Central memory CD8-positive, alpha-beta T cell (primary cell): ENCODE measurements at places on chromosomes 5 and 9.

GRCh38 chr9:116208417-116209232 is 55.0 kb downstream of the PAPPA start:
- no peak for DNase-seq
- no peaks in the 10 kb centered on the region for H3K36me3 ChIP-seq
- H3K4me3 ChIP-seq: no peak overlapping the region
- H3K4me1 ChIP-seq: no peaks in the 10 kb centered on the region
- no peak overlapping the region for H3K27ac ChIP-seq
- no peaks in the 10 kb centered on the region for H3K27me3 ChIP-seq

GRCh38 chr9:118533850-118534249 is 829.6 kb downstream of the TLR4 start:
- H3K4me3 ChIP-seq: no peak overlapping the region
- no peak overlapping the region for H3K27ac ChIP-seq
- no peaks in the 10 kb centered on the region for H3K27me3 ChIP-seq
- H3K36me3 ChIP-seq: no peaks in the 10 kb centered on the region
- no peak for DNase-seq
- H3K4me1 ChIP-seq: no peaks in the 10 kb centered on the region

DNA sequence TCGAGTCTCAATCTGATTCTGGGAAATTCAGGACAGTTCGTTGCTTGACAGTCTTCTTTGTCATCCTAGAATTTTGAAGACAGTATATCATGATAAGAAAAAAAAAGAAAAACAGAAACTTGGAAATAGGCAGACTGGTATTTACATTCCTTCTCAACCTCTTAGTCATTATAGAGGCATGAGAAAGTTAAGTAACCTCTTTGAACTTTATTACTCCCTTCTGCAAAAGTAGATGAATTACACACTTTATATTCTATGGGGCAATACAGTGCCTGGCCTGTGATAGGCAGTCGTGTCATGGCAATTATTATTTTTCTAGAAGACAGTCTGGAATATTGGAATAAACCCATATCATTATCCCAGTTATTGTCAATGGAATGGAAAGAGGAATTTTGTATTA is 828.9 kb downstream of the TLR4 start:
- DNase-seq: no peak
- H3K36me3 ChIP-seq: no peaks in the 10 kb centered on the region
- no peaks in the 10 kb centered on the region for H3K4me1 ChIP-seq
- H3K27ac ChIP-seq: no peak overlapping the region

DNA sequence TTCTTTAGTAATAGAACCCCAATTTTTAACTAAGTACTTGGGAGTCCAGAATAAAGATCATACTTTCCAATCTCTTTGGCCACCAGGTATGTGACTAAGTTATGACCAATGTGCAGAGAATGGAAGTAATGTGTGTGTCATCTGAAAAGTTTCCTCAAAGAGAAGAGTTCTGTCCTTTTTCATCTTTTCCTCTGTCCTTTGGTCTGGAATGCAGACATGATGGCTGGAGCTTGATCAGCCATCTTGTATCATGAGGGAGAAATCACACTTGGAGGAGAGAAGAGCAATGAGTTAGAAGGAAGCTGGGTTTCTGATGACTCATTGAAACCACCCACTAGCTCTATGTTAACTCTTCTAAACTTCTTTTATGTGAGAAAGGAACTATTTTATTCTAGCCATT is 5.5 kb upstream of the CPEB4 start:
- no peak overlapping the region for H3K27ac ChIP-seq
- peaks cover 37% of the 10 kb centered on the region for H3K4me1 ChIP-seq
- H3K36me3 ChIP-seq: peaks cover 1% of the 10 kb centered on the region
- H3K27me3 ChIP-seq: no peaks in the 10 kb centered on the region
- DNase-seq: no peak

DNA sequence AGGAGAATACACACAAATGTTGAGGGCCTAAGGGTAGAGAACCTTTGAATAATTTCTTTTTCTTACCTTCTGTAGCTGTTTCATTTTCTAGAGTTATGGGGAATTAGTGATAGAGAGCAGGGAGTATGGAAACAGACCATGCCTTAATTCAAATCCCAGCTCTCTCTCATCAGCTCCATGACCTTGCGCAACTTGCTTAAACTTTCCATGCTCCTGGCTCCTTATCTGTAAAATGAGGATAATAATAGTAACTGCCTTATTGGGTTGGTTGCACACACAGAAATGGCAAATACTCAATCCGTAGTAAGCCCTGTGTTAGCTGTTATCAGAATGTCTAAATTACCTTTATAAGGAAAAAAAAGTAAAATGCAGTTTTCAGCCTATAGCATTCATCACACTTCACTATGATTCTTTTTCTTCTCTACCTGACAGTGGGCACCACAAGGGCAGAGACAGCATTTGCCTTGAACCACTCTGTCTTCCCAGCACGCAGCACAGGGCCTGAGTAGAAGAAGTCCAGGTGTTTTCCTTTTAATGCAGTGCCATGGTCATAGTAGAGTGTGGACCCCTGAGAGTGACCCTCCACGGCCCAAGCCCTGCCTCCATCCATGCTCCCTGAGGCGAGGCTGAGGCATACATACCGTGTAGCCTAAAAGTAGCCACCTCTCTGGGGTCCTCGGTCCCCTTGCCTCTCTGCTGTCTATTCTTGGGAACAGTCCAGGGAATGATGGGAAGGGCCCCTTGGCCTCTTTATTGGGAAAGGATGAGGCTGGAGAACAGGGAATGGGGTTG is 17.4 kb downstream of the C5orf15 start:
- H3K36me3 ChIP-seq: peaks cover 7% of the 10 kb centered on the region
- H3K27ac ChIP-seq: no peak overlapping the region
- no peak overlapping the region for H3K4me3 ChIP-seq
- H3K4me1 ChIP-seq: no peaks in the 10 kb centered on the region
- no peak for DNase-seq

- H3K27ac ChIP-seq: peak overlapping the region; percentile 42
- H3K27me3 ChIP-seq: no peaks in the 10 kb centered on the region
- peaks cover 13% of the 10 kb centered on the region for H3K4me1 ChIP-seq
Observed at GRCh38 chr5:10625700-10626472, 62.0 kb downstream of the ANKRD33B start.

GRCh38 chr5:35674049-35674448 is 56.4 kb downstream of the SPEF2 start:
- no peaks in the 10 kb centered on the region for H3K27me3 ChIP-seq
- H3K4me3 ChIP-seq: peak overlapping the region; percentile 26
- DNase-seq: no peak
- peaks cover 43% of the 10 kb centered on the region for H3K4me1 ChIP-seq
- H3K27ac ChIP-seq: peak overlapping the region; percentile 83
- H3K36me3 ChIP-seq: peaks cover 3% of the 10 kb centered on the region

GRCh38 chr9:77707383-77708063 is 59.4 kb upstream of the GNA14 start:
- H3K27ac ChIP-seq: no peak overlapping the region
- DNase-seq: no peak
- H3K27me3 ChIP-seq: peaks cover 8% of the 10 kb centered on the region
- H3K36me3 ChIP-seq: peaks cover 2% of the 10 kb centered on the region
- H3K4me1 ChIP-seq: no peaks in the 10 kb centered on the region

DNA sequence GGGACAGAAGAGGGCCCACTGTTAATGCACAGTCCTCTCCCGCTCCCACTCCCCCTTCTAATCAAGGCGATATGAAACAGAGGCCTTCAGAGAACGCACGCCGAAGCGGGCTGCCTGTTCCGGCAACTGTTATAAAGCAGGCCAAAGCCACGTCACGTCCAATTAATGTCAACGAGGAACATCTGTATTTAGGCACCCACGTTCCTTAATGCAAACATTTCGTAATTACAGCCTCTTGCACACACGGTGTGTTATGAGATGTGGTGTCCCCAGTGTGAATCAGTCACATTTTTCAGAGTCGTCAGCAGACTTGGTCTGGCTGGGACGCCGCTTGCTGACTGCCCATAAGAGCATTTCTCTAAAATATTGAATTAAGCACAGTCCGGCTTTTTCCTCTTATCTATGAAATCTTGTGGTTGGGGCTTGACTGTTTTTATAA is 339.0 kb downstream of the NSG2 start:
- no peak overlapping the region for H3K27ac ChIP-seq
- H3K27me3 ChIP-seq: no peaks in the 10 kb centered on the region
- no peaks in the 10 kb centered on the region for H3K36me3 ChIP-seq

GRCh38 chr5:132258102-132259068 is 889 bp downstream of the PDLIM4 start:
- DNase-seq: no peak
- H3K27me3 ChIP-seq: peaks cover 30% of the 10 kb centered on the region
- H3K4me3 ChIP-seq: no peak overlapping the region

- no peak overlapping the region for H3K4me3 ChIP-seq
- H3K27ac ChIP-seq: no peak overlapping the region
- H3K36me3 ChIP-seq: no peaks in the 10 kb centered on the region
- no peak for DNase-seq
- no peaks in the 10 kb centered on the region for H3K4me1 ChIP-seq
Observed at GRCh38 chr9:23741351-23741750, 84.7 kb downstream of the ELAVL2 start.

DNA sequence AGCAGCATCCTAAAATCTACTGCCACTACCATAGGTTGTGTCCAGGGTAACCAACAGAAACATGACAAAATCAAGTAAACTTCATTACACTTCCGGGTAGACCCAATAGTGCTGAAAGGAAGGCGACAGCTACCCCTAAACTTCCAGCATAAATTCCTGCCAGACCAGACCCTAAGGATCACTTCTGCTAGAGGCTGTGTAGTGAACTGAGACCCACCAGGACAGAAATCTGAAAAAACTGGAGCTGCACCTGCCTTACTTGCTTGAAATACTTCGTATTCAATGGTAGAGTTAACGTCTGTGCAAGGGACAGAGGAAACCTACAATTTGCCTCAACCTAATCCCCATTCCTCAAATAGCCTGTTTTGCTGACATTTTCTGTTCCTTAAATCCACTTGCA is 1.0 kb upstream of the SECISBP2 start:
- no peaks in the 10 kb centered on the region for H3K27me3 ChIP-seq
- peaks cover 26% of the 10 kb centered on the region for H3K36me3 ChIP-seq
- H3K4me1 ChIP-seq: peaks cover 31% of the 10 kb centered on the region
- H3K27ac ChIP-seq: peak overlapping the region; percentile 97
- DNase-seq: no peak

DNA sequence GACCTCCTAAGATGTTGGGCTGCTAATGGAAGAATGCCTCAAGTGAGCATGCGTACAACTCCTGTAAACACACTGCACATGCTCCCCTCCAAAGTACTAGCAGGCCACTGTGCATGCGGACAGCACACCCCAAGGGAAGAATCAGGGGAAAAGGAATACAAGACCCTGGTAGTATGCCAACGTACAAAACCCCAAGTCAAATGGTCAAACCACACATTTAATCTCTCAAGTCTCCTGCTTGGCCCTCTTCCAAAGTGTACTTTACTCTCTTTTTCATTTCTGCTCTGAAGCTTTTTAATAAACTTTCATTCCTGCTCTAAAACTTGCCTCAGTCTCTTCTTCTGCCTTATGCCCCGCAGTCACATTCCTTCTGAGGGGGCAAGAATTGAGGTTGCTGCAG is 466.4 kb downstream of the DMRTA1 start:
- H3K4me1 ChIP-seq: no peaks in the 10 kb centered on the region
- H3K27me3 ChIP-seq: no peaks in the 10 kb centered on the region
- H3K27ac ChIP-seq: no peak overlapping the region
- no peak for DNase-seq
- H3K4me3 ChIP-seq: no peak overlapping the region

DNA sequence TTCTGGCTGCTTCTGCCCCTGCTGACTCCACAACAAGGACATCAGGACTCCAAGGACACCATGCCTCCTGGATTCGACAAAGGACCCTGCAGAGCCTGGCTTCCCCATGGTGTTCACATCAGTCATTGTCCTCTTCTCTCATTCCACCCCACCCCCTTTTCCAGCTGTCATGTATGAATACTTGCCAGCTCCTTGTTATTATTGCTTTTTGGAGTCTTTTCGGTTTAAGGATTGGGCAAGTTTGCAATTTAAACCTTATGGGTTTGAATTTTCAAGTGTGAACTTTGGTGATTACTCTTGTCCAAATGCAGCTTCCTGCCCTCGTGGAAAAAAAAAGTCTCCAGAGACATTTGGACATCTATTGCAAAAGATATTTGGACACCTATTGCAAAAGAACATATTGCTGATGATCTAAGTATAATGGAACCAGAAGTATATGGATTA is 14.2 kb upstream of the LVRN start:
- DNase-seq: no peak
- H3K36me3 ChIP-seq: no peaks in the 10 kb centered on the region
- H3K4me3 ChIP-seq: no peak overlapping the region
- peaks cover 11% of the 10 kb centered on the region for H3K27me3 ChIP-seq
- H3K27ac ChIP-seq: no peak overlapping the region

DNA sequence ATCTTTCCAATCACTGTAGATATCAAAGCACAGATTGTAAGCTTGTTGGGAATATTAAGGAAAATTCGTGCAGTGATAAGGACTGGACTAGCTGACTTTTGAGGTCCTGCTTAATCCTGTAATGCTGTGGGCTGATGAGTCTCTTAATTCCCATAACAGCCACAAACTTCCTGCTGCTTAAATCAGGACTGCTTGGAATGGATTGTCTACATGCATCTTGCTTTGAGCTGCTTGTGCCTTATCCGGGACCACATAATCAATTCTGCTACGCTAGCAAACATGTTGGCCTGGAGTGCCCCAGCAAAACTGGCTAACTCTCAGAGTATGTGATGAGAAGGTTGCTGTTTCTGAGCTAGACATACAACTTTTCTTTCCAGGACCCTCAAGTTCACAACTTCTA is 79.6 kb downstream of the SNCAIP start:
- no peaks in the 10 kb centered on the region for H3K36me3 ChIP-seq
- no peaks in the 10 kb centered on the region for H3K4me1 ChIP-seq
- no peak overlapping the region for H3K4me3 ChIP-seq
- no peak overlapping the region for H3K27ac ChIP-seq
- no peaks in the 10 kb centered on the region for H3K27me3 ChIP-seq
- no peak for DNase-seq

GRCh38 chr9:6549106-6549800 is 96.3 kb downstream of the GLDC start:
- H3K27ac ChIP-seq: no peak overlapping the region
- no peaks in the 10 kb centered on the region for H3K36me3 ChIP-seq
- H3K27me3 ChIP-seq: peaks cover under 1% of the 10 kb centered on the region
- no peak for DNase-seq

GRCh38 chr5:9168791-9169556 is 376.9 kb downstream of the SEMA5A start:
- peaks cover 2% of the 10 kb centered on the region for H3K36me3 ChIP-seq
- no peaks in the 10 kb centered on the region for H3K4me1 ChIP-seq
- H3K27me3 ChIP-seq: no peaks in the 10 kb centered on the region
- DNase-seq: no peak
- no peak overlapping the region for H3K4me3 ChIP-seq
- no peak overlapping the region for H3K27ac ChIP-seq

DNA sequence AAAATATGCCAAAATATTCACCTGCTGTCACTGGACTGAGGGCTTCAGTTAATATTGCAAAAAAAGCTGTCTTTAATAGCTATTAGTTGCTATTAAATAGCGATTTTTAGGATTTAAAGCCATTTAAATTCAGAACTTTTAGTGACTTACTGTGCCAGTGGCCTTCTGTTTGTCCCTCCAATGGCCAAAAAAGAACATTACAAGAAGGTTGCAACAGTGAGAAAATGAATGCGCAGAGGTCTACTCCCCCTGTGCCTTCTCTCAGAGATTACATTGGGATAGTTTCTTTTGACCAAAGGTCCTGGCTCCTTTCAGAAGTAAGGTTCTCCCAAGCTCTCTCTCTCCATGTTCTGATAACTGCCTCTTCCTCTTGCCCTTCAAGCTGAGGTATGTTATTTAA is 930.3 kb upstream of the ARRDC3 start:
- H3K4me3 ChIP-seq: no peak overlapping the region
- H3K4me1 ChIP-seq: no peaks in the 10 kb centered on the region

GRCh38 chr5:150499437-150499956 is 8.4 kb upstream of the NDST1 start:
- no peak for DNase-seq
- no peak overlapping the region for H3K4me3 ChIP-seq
- peaks cover 8% of the 10 kb centered on the region for H3K27me3 ChIP-seq
